ENCODE measurements at places on chromosomes 16 and 17. TPM values are rescaled to one million over a fixed set of nuclear protein-coding genes. Genes with fewer than 3 reads are reported as not detected.

Gene XAF1
- polyA plus RNA-seq: 3.7 TPM

Gene COPRS
- 109 TPM for polyA plus RNA-seq

Gene LAT
- polyA plus RNA-seq: 2.1 TPM

Gene ESRP2
- polyA plus RNA-seq: 0.08 TPM

Gene CD300H
- polyA plus RNA-seq: not detected

Gene CES5A
- polyA plus RNA-seq: 0.03 TPM

Gene PRDM7
- not detected for polyA plus RNA-seq

Gene GALR2
- polyA plus RNA-seq: 0.16 TPM

Gene CAPN15
- polyA plus RNA-seq: 14.9 TPM

Gene RNF222
- not detected for polyA plus RNA-seq

Gene TIMP2
- 12.7 TPM for polyA plus RNA-seq

Gene KCNH4
- polyA plus RNA-seq: 0.03 TPM

Gene FOXJ1
- 0.11 TPM for polyA plus RNA-seq

Gene CACNG4
- 0.03 TPM for polyA plus RNA-seq

Gene PRSS33
- not detected for polyA plus RNA-seq
